ENCODE measurements at places on chromosomes 4 and X.

GRCh38 chr4:14716691-14717090, 285.6 kb upstream of the CPEB2 start:
- DNase-seq: no peak

DNA sequence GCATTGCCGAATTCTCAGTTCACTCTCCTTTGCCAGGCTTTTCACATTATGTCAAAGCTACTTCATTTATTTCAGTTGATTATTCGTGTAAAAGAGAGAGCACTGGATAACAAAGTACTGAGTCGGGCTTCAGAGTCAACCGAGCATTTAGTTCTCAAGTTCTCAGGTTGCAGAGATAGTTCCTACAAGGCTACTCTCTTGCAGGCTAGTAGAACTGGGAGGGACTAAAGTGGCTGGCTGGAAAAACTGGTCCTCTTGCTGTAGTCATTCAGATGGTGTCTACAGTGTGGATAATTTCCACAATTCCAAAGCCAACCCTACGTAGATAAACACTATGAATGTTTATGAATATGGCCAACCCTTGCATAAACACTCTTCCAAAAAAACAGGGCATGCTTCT, 4.6 kb upstream of the CCNG2 start:
- no peak for DNase-seq

DNA sequence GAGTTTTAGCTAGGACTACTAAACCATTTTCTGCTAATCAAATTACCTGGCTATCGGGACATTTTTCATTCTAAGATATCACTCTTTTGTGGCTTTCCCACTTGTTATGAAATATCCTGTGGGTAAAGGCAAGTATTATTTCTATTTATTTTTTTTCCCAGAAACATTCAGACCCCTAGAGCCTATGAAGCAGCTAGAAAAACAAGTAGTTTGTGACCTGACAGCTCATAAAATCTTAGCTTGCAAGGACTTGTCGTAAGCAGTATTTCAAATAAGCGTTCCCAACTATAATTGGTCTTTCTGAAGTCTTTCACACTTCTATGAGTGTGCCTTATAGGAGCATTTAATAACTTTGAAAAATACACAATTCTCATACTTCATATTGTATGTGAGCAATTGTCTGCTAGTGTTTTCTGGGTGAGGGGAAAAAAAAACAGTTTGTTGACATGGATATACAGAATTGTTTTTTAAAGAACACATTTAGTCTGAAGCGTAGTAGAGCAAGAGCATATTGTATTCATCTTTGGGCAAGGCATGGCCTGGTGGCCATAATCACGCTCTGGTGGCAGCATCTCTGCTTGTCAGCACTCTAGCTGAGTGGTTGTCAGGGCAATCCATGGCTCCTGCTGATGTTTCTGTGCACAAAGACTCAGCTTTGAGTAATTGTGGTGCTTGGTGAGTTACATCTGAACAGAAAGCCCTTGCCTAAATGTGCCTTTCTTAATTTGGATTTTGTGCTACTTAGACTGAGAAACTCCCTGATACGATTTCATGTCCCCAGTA, 2.6 kb downstream of the MCUB start:
- no peak for DNase-seq

DNA sequence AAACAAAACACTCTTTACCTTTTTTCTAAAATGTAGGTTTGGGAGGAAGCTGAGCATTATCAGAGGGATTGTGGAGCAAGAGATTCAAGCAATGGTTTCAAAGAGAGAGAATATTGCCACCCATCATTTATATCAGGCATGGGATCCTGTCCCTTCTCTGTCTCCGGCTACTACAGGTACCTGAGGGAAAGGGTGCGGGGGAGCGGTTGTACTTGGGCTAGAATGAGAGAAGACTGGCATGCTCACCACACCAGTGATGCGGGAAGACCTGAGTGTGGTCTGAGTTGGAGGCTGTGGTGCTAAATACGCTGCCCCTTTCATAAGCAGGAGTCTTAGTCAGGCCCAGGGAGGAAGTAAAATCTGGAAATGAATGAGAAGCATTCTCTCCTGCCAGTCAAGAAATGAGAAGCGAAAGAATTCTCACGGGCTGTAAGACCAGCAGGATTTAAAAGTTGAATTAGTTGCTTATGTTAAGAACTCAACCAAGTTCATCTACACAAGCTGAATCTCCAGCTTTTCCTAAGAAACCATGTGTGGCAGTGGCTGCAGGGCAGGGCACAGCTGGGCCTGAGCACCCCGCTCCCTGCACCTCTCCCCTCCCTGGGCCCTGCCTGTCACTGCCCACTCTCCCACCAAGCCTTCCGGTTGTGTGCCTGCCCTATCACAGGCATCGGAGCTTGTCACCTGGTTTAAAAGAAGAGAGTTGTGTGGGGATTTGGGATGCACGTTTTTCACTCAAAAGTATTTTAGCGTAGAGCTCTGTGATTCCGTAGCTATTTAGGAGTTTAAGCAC, 24.8 kb upstream of the MSANTD1 start:
- DNase-seq: no peak

GRCh38 chrX:103513067-103513466, 6.2 kb downstream of the RAB40A start:
- DNase-seq: no peak

DNA sequence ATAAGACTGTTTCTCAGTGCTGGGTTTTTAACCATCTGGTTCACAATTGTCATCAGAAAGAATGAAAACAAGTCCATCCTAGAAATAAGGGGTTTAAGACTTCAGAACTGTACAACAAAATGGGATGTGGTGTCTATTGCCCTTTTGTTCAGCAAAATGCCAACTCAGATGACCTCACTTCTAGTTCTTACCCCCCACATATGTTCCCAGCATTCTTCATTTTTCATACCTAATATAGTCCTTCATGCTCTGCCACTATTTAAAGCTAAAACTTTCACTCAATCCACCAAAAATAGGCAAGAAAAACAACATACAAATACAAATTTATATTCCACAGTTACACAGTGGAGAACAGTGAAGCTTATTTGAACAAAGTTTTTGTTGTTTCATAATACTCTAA, 111.4 kb downstream of the SORBS2 start:
- DNase-seq: no peak

DNA sequence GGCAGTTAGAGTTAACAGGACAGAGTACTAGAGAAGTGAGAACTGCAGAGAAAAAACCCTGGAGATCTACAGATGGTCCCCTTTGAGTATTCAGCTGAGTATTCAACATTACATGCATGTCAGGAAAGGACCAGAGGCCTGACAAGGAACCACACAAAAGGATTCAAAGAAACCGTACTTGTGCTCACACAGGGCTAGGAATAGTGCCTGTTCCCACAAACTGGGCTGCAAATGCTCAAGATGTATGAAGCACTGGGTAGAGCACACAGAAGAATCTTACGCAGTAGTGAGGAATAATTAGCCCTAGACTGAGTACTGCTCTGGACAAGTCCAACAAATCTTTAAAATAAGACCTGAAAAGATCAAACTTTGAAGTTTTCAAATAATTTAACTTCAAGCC, 17.6 kb downstream of the PTPN13 start:
- no peak for DNase-seq

DNA sequence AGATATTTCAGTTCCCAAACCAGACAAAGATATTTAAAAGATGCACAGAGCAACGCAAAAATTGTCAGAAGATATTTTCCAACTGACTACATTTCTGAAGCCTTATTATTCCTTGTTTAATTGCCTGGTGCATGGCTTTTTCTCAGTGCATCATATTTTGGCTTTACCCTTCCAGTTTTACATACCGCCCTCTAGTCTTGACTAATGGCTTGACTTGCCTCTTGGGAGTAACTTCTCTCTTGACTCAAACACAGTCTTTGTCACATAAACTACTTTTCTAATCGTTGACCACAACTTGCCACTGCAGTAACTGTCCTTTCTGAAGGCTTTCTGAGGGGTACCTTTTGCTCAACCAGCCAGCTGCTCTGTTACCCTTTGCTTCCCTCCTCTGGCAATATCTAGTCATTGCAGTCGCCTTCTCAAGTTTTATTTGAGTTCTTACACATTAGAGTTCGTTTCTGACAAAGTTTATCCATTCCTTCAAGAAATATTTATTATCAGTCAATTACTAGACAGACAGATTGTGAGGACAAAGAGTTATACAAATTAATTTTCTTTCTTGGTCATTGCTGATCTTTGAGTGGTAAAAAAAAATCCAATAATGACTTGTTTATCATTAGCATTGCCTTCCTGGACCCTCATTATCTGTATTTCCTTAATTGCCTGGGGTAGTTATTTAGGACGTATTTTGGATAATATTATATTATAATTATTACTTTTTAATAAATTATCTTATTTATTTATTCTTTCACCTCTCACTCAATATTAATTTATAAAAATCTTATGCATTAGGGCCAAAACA, 506.9 kb upstream of the PCDH10 start:
- DNase-seq: no peak

Data from cortex of kidney (tissue), 1 donor.